Adrenal gland (tissue), 19 donors: ENCODE measurements at places on chromosomes 1 and 21.

GRCh38 chr1:235571482-235571881, 67.2 kb upstream of the B3GALNT2 start:
- no peak for DNase-seq

DNA sequence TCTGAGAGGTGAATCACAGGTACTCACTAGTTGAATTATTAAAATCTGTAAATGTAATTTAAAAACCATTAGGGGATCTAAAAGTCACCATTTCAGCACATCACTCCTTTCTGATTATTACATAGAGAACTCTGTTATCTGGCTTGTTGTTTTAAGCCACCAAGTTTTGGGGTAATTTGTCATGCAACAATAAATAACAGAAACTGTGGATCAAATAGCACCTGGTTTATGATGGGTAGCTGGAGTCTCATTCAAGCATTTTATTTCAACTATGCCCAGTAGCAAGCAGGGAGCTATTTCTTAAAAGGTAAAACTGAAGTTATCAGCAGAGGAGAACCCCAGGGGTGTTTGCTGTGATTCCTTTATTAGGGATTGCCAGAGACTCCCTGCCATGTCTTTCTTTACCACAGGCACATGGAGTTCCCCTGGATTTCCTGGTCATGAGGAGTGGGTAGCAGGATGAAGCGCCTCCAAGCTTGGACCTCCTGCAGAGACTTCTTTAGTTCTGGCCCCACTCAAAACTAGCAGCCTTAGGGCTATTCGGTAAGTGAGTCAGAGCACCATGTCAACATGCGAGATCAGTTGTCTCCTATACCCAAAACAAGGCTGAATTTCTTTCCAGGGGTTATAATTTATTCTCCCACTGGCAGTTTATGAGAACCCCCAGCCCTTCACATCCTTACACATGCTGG, 179.2 kb downstream of the GIPC2 start:
- DNase-seq, result no peak

DNA sequence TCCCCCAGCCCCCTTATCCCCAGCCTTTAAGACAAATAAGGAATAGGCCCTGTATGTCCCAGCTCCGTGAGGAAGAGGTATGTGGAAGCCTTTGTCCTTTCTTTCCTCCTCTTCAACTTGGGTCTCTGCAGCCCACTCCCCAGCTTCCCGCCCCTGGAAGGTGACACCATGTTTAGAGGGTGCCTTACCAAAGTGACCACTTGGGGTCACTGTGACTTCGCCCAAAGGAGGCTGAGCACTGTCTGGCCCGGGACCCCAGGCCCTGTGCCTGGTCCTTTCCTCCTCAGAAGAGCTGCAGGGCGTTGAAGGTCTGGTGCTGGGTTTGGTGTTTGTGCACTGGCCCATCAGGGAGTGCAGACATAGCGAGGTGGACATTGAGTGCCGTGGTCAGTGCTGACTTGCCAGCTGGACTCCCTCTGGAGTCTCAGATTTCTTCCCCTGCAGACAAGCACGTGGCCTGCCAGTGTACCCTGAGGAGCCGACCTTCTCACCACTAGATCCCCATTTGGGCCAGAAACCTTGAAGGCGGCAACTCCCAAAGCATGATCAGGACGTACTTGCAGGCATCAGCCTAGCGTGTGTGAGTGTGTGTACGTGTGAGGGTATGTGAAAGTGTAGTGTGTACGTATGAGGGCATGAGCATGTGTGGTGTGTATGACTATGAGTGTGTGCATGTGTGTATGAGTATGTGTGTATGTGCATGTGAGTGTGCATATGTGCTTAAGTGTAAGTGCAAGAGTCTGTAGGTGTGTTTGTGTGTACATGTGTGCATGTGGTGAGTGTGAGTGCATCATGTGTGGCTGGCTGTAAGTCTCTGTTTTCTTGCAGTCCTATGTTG, 181.4 kb upstream of the KIAA0040 start:
- peak; percentile 15 for DNase-seq

GRCh38 chr1:27772036-27772931, 735 bp upstream of the STX12 start:
- no peak for DNase-seq

- no peak for DNase-seq
These were observed 32.1 kb downstream of the TLR5 start for GRCh38 chr1:223110952-223111351.

- DNase-seq, result no peak
These were observed 2.8 kb downstream of the AGTRAP start for GRCh38 chr1:11738783-11739182.
